BJ (cell line): ENCODE measurements at places on chromosomes 11 and 22. TPM values are rescaled to one million over a fixed set of nuclear protein-coding genes. Genes with fewer than 3 reads are reported as not detected.

- DNase-seq: no peak
Measured at GRCh38 chr11:94060401-94060800, 39.2 kb downstream of the HEPHL1 start.

ZNRF3 gene
- 0.75 and 1.1 TPM in 2 replicates for polyA plus RNA-seq

CPT1A gene
- polyA plus RNA-seq: 24.2 and 29.8 TPM in 2 replicates

CTTN gene
- polyA plus RNA-seq: 166 and 169 TPM in 2 replicates

DNA sequence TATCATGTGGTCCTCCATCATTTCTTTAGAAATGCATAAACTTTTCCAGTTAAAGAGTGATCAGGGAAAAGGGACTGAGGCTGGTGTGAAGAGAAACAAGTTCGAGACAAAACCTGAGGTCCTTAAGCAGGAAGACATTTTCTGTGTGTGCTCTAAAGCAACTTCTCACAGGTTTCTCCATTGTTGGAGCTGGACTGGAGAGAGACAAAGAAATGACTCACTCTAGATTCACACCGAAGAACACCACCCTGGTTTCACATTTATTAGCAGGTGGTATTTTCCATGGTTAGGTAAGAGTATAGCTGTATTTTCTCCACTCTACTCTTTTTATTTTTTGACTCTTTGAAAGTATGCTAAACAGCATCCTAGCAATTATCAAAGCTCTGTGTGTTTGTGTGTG lies 736.4 kb downstream of the KCNA4 start:
- no peak for DNase-seq

DNA sequence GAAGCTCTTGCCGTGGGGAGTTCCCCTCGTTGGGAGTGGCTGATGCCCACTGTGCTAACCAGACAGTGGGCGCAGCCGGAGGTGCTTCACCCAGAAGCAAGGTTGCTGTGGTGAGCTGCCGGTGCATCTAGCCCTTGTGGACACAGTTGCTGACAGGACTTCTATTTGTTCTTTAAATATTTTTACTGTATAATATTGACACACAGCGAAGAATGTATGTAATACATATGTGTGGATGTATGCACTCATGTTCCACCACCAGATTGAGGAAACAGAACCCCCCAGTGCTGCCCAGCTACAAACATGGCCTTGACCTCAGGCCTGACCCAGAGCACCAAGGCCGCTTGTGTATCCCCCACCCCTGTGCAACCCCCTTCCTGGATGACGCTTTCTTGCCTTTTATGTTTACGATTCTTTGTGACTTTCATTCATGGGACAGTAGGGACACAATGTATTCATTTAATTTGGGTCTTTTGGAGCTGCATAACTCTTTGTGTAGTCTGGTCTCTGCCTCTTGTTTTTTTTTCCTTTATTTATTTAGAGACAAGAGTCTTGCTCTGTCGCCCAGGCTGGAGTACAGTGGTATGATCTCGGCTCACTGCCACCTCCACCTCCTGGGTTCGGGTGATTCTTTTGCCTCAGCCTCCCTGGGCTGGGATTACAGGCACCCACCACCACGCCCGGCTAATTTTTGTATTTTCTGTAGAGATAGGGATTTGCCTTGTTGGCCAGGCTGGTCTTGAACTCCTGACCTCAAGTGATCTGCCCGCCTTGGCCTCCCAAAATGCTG lies 132.6 kb downstream of the TBC1D22A start:
- no peak for DNase-seq

GRCh38 chr22:17387356-17387755 lies 18.1 kb downstream of the CECR2 start:
- DNase-seq: no peak

DNA sequence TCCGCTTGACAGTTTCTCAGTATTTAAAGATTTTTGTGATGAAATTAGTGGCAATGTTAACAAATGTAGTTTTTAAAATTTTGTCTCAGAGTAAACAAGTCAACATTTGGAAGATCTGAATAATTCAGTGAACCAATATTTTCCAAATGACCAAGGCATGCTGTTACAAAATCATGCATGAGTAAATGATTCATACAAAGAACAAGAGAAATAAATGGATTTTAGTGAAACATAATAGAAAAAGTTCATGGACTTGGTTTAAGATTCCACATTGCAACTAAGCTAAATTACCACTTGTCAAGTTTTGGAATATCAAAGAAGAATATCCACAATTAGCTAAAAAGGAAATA lies 125.7 kb upstream of the SNX19 start:
- no peak for DNase-seq

MMP8 gene
- not detected in 2 replicates for polyA plus RNA-seq

DNA sequence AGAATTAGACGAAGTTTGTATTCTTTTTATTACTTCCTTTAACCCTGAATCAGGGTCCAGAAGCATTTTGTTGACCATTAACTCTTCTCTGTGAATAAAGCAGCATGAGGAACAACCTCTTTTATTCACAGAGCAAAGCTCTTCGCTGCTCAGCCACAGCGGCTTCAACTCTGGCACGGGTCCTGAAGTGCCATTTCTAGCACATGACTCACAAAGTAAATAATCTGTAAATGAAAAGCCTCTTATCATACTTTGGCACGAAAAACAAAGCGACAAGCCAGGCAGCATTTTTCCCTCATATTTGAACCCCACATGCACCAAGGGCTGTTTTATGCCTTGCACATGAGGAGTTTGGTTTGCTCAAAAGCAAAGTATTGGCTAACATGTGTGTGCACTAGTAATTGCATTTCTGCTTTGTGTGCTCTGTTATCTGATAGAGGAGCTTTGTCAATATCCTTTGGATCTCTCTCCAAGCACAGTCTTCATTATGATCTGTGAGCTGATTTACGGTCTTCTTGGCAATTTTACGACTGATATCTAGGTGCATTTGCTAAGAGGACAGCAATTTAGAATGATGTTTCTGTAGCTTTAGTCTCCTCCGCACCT lies 33.0 kb upstream of the APOBEC3A start:
- DNase-seq: peak; percentile 82
